GM12891 (cell line): ENCODE measurements at places on chromosomes 6 and 20.

DNA sequence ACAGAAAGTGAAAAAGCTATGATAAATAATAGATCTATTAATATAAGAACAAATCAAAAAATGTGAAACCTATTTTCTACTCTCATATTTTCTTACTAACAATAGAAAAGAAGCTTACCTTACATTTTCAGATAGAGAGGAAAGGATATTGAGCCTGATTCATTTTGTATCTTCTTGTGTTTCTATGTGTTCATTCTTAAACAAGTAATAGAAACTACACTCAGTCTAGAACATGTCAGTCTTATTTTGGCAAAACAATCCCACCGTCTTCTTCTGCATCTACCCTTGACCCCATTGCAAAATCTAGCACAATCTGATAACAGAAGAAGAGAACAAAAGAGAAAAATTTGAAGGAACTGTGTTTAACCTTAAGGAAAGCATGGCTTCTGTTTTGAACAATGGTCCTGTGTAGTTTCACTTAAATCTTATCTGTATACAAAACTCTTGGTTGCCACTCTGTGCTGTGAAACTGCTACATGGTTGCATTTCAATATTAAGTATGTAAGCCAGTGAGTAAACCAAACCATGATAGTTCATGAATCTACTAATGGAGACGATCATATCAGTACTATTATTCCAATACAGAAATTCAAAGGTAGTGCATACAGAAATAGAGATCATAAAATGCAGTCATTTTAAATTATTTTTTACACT, 69.5 kb upstream of the LGSN start:
- no peak for DNase-seq

- DNase-seq, result no peak
Measured at GRCh38 chr20:31675828-31676608, 38.3 kb downstream of the COX4I2 start.

DNA sequence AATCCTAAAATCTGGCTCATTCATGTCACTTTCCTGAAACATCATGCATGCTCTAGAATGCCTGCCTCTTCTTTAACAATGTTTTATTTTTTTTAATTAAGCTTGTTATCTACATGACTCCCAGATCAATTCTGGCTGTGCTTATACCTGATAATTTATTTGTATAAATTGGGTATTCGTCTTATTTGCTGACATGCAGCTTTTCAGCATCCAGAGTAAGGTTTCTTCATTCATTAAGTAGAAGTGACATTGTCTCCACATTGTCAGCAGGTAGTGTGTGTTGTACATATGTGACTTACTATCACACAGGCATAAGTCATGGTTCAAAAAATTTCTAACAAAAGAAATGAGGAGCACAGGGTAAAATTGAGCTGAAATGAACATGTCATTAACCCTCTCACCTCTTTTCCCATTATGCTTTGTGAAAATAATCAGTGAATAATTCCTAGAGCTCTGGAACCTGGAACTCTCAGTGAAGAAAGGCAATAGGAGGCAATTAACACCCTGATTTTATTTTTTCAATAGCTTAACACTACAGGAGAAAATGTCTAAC, 157.4 kb downstream of the OPRM1 start:
- no peak for DNase-seq

DNA sequence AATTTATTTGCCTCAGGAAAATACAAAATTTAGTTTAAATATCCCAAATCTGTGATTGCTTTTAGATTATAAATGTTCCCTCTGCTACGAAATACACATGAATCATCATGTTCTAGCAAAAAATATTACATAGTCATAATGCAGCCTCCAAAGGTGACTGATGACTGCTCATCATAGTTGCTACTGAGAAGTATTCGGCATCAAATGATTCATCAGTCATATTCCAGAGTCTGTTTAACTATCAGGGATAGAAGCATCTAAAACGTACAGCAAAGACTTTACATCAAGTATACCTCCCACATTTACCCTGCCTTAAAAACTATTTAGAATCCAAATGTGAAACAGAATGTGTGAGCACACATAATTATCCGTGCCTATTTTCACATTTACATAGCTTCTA, 626.0 kb downstream of the CDH26 start:
- DNase-seq, result no peak

- no peak for DNase-seq
Measured at GRCh38 chr6:166526937-166527336, 59.5 kb downstream of the RAMACL start.

GRCh38 chr6:161137320-161137719, 136.5 kb downstream of the AGPAT4 start:
- DNase-seq, result no peak

GRCh38 chr20:41453010-41453950, 86.7 kb upstream of the EMILIN3 start:
- DNase-seq, result no peak

- DNase-seq, result no peak
Measured at GRCh38 chr6:78844899-78845298, 22.5 kb upstream of the IRAK1BP1 start.

GRCh38 chr20:10536531-10536930, 101.4 kb downstream of the SLX4IP start:
- DNase-seq, result no peak

DNA sequence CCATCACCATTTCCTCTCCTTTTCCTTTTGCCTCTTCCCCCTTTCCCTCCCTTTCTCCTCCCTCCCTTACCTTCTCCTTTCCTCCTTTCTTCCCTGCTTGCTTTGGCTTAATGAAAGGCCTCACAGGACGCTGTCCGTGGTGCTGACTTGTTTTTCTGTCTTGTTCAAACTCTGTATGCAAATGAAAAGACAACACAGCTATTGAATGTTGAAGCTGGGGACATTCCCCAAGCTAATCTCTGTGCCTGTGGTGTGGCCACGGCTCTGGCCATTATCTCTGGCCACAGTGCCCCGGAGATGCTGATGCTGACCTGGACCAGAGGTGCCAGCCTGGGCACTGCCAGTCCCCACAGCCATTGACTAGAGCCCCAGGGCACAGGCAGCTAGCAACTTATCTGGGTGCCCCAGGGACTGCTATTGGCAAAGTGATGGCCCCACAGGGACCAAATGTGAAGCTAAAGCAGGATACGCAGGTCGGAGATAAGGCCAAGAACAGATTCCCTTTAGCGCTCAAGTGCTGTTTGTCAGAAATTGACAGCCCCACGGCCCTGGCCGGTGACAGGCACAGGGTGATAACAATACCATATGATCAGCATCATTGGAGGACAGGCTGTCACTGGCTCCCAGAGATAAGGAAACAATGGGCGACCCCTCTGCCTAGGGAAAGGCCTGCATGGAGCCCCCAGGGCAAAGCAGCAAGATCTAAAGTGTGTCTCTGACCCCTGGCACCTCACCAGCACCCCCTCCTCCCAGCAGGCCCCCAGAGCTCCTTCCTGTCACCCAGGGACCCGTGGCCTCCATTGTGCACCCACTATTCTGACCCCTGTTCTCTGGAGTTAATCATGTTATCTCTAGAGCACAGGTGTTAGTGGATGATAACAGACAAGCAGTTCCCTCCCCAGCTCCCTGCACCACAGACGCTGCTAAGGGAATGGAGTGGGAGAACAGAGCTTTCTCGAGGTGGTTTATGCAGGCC, 31.6 kb upstream of the SLC32A1 start:
- DNase-seq, result no peak

- no peak for DNase-seq
Measured at GRCh38 chr6:159416891-159417560, 247.8 kb downstream of the FNDC1 start.

- peak; percentile 86 for DNase-seq
Measured at GRCh38 chr6:125749173-125749864, at the start of gene HEY2. Gene HEY2, plus strand, starts transcription at chr6:125749632. Its CDS starts 145 bp downstream, at chr6:125749777.

- DNase-seq, result no peak
Measured at GRCh38 chr6:26003102-26003694, 40.6 kb downstream of the TRIM38 start.

GRCh38 chr6:114063956-114064355, 93.0 kb upstream of the HDAC2 start:
- DNase-seq, result no peak

DNA sequence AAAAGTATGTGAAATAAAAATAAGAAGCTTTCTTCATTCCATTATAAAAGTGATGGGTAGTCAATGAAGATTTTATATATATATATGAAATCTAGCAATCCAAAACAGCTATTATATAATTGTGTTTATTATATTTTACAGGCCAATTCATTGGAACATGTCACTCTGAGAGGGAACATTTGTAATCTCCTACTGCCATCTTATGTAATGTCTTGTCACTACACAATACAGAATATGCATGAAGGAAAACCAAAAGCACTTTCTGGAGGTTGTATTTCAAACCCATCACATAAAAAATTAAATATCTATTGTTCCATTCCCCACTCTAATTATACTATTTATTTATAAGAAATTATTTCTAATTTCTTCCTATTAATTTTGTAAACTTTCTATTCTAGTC, 31.5 kb upstream of the IRAK1BP1 start:
- no peak for DNase-seq

- DNase-seq, result no peak
Measured at GRCh38 chr20:4546786-4547185, 174.9 kb upstream of the PRND start.

- DNase-seq, result no peak
Measured at GRCh38 chr6:92521553-92521952, 897.8 kb downstream of the EPHA7 start.

GRCh38 chr6:91173651-91174050, 586.8 kb upstream of the MAP3K7 start:
- DNase-seq, result no peak

GRCh38 chr20:7868108-7868507, 72.2 kb downstream of the HAO1 start:
- no peak for DNase-seq

DNA sequence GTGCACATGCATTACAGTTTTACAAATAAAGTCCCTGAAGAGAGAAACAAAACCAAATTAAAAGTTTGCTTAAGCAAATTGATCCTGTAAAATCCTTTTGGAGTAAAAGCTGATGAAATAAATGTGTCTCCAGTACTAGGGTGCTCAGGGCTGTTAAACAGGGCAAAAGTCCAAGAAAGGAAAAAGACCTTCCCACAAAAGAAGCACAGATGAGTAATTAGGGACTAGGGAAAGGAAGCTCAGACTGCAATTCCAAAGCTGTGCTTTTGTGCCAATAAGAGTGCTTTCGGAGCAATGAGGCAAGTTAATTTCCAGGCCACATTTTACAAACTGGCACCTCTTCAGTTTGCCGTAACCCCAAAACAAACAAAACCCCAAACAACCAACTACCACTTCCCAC, 10.4 kb upstream of the RNF182 start:
- no peak for DNase-seq

- no peak for DNase-seq
Measured at GRCh38 chr6:34573567-34574183, 17.5 kb upstream of the SPDEF start.

GRCh38 chr6:45483021-45483420, 105.3 kb upstream of the SUPT3H start:
- no peak for DNase-seq

GRCh38 chr6:89487864-89488263, 54.9 kb downstream of the ANKRD6 start:
- no peak for DNase-seq

DNA sequence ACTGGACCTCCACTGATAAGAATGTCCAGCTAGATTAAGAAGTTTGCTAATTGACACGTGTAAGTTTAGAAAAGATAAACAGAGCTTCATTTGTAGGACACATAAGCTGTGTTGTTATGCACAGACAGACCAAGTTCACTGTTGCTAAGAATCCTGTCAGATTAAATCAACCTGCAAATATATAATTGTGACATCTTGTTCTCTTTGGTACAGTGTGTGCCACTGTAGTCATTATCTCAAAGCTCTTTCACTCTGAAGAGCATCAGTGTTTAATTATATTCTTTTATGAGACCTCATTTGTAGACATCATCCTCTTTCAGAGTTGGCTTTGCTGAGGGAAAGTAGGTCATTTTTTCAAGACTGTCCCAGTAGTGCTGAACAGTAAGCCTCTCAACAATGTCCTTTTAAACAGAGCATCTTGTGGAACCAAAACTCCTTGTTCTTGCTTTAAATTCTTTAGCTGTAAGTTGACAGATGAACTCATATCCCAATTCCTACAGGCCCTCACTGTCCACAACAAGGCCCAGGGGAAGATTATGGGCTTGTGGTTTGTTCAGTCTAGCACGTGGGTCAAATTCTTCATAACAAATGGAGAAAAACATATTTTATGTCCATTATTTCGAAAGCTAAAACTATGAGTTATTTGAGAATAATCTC, 252.4 kb downstream of the HDGFL1 start:
- DNase-seq, result no peak

DNA sequence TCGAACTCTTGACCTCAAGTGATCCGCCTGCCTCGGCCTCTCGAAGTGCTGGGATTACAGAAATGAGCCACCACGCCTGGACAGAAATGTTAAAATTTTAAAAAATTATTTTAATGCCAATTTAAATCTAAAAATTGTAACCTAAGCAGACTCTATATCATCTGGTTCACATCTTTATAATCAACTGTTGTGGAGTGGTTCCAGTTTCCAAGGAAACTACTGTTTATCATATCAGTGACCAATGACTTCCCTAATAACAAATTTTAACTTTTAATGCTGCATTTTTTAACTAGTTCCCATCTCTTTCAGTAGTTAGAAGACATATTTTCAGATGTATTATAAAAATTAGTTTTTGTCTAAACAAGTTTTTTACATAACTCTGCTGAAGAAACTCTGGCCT, 5.2 kb upstream of the BTN3A2 start:
- no peak for DNase-seq

DNA sequence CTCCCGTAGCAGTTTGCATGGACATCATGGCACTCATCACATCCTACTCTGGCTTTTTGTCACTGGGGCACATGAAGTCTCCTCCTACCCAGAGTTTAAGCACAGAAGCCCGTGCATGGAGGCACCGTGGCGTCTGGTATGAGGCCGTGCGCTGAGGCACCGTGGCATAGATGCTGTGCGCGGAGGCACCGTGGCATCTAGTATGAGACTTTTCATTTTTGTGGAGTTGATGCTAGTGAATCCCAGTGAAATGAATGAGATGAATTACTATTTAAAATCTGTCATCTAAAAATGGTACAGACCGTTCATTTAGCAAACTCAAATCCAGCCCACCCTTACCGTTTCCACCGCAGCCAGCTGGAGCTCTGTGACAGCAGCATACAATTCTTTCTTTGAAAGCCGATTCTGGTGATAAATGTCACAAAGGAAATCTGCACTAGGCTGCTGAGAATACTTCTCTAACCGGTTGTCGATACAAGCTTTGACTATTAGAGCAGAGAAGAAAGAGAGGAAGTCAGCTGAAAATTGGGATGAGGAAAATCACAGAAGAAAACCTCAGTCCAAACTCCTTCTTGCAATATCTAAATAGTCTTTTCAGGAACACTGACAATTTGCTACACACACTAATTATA, 11.3 kb downstream of the CYP24A1 start:
- no peak for DNase-seq

DNA sequence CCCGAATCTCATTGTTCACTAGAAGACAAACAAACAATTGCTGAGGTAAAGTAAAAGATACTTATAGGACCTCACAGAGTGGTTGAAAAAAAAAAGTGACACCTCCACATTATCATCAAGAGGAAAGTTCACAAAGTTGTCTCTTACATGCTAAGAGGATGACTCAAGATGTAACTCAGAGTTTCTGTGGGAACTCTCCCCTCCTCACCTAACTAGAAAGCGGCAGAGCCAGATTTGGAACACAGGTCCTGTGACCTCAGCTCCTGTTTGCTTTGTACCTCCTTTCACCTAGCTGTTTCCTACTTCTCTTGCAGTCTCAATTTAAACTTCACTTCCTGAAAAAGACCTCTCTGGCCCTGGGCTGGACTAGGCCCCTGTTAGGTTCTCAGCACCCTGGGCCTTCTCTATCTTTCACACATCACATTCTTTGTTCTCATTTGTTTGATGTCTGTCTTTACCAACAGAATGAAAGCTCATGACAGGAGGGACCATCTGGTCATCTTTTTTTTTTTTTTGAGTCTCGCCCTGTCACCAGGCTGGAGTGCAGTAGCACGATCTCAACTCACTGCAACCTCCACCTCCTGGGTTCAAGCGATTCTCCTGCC, 60.8 kb downstream of the CD24 start:
- peak; percentile 5 for DNase-seq
